ENCODE measurements at places on chromosomes 5 and 9. TPM values are rescaled to one million over a fixed set of nuclear protein-coding genes. Genes with fewer than 3 reads are reported as not detected.

The PNPLA7 gene
- total RNA-seq, result 10.3 TPM

GRCh38 chr5:151810897-151811296 lies 39.1 kb downstream of the G3BP1 start:
- DNase-seq, result no peak

DNA sequence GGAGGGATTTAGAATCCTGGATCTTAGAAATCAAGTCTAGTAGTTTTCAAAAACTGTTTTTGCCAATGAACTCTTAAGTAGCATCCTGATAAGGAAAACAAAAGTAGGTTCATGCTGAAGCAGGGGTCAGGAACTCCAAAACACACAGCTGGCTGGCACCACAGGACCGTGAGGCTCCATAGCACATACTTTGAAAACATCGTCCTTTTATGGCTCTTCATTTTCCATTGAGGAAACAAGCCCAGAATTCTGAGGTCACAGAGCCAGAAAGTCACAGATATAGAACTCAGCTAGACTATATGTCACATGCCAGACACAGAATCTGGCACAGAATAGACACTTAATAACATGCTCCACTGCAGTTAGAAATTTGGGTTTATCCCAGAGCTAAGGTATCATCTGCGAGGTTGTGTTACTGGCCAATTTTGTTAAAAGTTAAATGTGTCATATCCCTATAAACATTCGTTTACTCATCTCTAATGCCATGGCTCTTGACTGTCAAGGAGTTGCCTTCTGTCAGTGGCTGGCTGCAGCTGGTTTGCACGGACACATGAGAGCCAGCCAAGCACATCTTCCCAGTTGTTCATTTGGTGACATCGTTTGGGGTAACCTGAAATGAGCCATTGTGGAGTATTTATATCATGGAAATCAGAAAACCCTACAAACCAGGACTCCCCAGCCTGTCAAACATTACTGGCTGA lies 58.8 kb downstream of the FAM78A start:
- DNase-seq, result no peak

The MARVELD2 gene
- total RNA-seq, result 1.1 TPM

The KIF27 gene
- total RNA-seq, result 6.8 TPM

DNA sequence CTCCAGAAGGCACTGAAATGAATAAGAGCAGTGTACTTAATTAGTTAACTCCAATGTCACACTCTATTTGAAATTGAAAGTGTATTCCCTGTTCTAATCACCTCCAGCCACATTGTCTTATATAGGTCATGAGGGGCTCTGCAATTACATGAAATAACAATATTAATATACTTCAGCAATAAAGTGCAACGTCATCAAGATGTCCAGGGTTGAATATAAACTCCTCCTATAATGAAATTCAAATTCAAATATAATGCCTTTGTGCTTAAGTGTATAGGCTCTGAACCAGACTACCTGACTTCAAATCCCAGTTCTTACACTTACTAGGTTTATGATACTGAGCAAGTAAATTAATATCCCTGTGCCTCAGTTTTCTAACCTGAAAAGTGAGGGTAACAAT lies 195.6 kb upstream of the SMC2 start:
- no peak for DNase-seq

- no peak for DNase-seq
Measured at GRCh38 chr5:72434056-72434780, 73.0 kb downstream of the ZNF366 start.

DNA sequence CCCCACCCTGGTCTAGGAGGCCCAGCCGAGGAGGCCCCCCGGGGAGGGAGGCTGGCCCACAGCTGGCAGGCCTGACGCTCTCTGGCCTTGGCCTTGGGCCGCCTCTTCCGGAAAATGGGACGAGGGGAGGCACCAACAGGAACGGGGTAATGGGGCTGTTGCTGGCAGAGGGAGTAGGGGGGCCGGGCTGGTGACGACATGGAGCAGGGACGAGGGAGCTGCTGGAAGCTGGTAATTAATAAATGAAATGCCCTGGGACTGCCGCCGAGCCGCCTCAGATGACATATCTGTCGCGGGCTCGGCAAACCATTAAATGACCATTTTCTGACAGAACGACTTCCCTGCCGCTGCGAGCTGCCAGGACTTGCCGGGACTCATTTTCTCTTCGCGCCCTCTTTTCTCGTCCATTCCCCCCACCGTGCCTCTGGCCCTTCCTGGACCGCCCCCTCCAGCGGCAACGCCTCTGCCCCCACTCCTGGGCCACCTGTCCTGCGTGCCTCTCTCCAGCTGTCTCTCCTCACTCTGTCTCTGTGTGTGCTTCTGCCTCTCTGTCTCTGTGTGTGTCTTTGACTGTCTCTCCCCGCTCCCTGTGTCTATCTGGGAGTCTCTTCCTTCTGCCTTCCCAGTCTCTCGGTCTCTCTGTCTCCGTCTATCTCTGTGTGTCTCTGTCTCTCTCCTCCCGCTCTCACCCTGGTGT lies 215.7 kb downstream of the PAX5 start:
- DNase-seq, result peak; percentile 74

The OTP gene
- not detected for total RNA-seq

DNA sequence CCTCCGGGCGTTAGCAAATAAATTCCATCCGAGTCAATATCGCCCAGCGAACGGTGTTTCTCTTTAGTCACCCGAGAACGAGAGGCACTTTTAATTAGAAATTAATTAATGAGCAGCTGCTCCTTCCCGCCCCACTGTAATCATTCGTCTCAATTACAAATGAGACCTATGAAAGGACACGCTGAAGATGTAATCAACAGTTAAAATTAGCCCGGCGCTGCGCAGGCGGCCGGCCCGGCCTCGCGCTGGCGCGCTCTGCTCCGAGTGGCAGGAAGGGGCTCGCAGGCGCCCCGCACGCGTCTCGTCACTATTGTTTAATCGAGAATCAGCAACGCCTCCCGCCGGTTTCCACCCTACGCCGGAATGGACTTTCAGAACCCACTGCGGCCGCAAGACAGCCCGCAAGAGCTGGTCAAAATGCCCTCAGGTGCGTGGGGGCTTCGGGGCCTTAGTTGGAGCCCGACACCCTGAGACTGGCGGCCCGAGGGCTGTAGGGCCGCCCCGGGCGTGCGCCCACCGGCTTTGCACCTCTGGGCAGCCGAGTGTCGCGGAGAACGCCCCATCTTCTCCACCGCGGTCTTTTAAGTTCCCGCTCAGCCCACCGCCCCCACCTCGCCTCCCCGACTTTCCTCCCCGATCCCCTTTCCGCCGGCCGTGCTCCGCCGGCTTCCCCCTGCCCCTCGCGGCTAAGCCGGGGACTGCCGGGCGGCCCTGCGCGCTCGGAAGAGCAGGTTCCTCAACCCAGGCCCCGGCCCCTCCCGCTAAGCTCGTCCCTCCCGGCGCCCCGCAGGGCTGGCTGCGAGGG lies 597 bp upstream of the IRX4 start:
- peak; percentile 17 for DNase-seq

- no peak for DNase-seq
Measured at GRCh38 chr5:144333336-144333920, 162.8 kb downstream of the KCTD16 start.

GRCh38 chr9:76699971-76700370 lies 64.3 kb upstream of the PCA3 start:
- DNase-seq, result no peak

GRCh38 chr9:127954831-127955293 lies 17.2 kb upstream of the DPM2 start:
- no peak for DNase-seq

GRCh38 chr9:105670315-105670714 lies 8.1 kb downstream of the TAL2 start:
- DNase-seq, result no peak

GRCh38 chr9:133046196-133046899 lies 15.4 kb upstream of the CEL start:
- DNase-seq, result no peak

The ANAPC2 gene
- total RNA-seq, result 54.0 TPM

GRCh38 chr5:32201122-32201753 lies 27.1 kb upstream of the GOLPH3 start:
- no peak for DNase-seq

- no peak for DNase-seq
Measured at GRCh38 chr5:140037012-140037411, 6.1 kb downstream of the NRG2 start.

- peak; percentile 67 for DNase-seq
Measured at GRCh38 chr9:105245029-105245890, 809 bp downstream of the SLC44A1 start.

DNA sequence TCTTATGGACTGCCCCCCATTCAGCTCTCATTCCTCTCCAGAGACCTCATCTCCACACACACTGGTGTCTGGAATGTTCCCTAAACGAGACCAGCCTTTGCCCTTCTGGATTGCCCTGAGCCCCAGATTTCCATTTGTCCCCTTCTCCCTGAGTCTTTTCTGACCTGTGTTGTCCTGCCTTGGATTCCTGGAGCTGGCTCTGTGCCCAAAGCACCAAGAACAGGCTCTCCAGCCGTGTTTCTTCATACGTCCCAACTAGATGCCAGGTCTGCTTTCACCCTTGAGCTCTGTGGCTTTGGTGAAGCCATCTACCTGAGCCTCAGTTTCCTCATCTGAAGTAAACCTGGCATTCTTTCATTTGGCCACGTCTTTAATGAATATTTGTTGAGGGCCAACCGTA lies 6.3 kb downstream of the CCDC180 start:
- no peak for DNase-seq

DNA sequence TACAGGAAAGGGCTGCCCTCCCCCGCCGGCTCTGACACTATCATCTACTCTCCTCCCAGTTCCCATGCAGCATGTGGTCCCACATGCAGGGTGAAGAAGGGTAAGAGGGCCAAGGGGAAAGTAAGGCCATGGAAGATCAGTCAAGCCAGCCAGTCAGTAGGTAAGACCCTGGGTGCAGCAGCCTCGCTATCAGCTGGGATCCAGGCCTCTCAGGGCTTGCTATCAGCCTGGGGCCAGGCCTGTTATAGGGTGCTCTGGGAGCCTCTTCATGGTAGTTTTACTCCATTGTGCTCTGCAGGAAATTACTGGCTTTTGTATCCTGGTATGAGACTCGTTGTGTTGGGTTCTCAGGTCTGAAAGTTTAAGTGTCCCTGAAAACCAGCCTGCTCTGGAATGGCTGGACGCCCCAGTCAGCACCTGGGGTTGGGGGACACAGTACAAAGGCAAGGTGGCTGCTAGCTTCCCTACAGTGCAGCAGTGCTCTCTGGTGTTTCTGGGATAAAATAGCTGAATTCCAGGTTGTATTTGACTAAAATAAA lies 21.4 kb downstream of the SLC22A4 start:
- no peak for DNase-seq

DNA sequence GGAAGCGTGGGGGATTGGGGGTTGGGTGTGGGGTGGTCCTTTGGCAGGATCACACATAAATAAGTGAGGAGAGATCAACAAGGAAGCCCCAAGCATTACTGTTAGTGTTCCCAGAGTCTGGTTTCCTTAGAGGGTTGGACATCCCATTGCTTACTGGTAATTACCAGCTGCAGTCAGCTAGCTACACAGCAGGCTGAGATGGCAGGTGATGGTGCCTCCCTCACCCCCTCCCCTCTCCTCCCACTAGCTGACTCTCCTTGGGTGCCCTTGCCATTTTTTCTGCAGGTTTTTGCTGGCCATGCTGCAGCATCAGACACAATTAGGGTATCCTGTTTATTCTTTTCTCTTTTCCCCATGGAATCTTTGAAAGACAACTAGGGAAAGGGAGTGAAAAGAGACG lies 107.5 kb upstream of the TLR4 start:
- DNase-seq, result no peak

The C8G gene
- total RNA-seq, result 1.1 TPM

- DNase-seq, result no peak
Measured at GRCh38 chr9:124503713-124504529, 3.3 kb downstream of the NR5A1 start.

The SAXO1 gene
- 0.29 TPM for total RNA-seq

DNA sequence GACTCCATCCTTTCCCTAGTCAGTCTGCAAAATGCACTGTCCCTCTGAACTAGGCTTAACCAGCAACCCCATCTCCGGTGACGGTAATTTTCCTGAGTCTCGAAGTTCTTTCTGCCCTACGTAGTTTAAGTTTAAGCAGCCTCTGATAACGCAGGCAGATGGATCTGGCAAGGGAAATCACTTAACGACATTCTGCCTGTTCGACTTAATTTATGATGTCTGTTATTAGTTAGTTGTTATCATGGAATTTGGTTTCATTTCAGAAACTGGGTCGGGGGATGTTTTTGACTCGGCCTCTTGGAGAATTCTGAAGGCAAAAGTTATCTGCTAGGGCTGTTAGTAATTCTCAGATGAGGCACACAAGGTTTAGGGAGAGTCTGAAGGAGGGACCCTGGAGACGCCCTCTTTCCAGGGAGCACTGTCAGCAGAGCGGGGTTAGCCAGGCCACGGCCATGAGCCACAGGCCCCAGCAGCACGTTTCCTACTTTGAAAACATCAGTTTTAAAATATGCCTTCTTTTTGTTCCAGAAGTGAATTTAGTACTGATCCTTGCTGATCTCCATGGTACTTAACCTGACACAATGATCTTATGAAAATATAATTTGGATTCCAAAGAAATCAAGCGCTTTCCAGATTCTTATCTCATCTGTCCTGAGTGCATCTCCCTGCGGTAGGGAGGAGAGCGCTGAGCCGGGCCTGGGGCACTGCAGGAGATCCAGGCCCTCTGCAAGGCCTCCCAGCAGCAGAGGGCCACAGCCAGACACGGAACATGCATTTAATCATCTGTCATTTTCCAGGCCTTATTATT lies 171.0 kb upstream of the OTULINL start:
- no peak for DNase-seq

The GRXCR2 gene
- total RNA-seq, result not detected

GRCh38 chr5:3593771-3594509 lies 1.7 kb upstream of the IRX1 start:
- no peak for DNase-seq

GRCh38 chr9:99819856-99820684 lies 1.6 kb upstream of the NR4A3 start:
- peak; percentile 95 for DNase-seq

GRCh38 chr9:136994888-136995230 lies 1.5 kb downstream of the CLIC3 start:
- DNase-seq, result no peak

GRCh38 chr5:135008981-135009735 lies 24.9 kb downstream of the PITX1 start:
- no peak for DNase-seq
